ENCODE measurements at places on chromosomes 7 and 10.

- no peak for DNase-seq
These were observed 241.9 kb downstream of the FOXP2 start for GRCh38 chr7:114656466-114656865.

DNA sequence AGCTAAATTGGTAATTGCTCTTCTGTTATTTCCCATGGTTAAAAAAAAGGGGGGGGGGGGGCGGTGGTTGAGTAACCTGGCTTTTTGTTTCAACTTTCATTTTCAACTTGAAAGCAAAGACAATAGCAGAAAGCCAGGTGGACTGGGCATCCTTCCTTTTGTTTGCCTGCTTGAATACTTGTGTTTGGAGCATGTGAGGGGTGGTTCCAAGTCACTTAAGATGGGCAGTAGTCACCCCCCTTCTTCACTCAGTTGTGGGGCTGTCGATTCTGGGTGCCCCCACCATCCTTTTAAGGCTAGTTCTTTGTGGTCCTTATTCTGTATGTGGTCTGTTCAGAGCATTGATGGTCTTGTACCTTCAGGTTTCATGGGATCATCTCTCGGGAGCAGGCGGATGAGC lies 165.6 kb upstream of the PRR15 start:
- no peak for DNase-seq

GRCh38 chr7:81624021-81624592 lies 145.7 kb downstream of the HGF start:
- no peak for DNase-seq

- no peak for DNase-seq
These were observed 305.9 kb upstream of the MGMT start for GRCh38 chr10:129161150-129161549.

GRCh38 chr10:22370320-22370719 lies 25.0 kb downstream of the SPAG6 start:
- no peak for DNase-seq

- no peak for DNase-seq
These were observed 148.0 kb upstream of the ANK3 start for GRCh38 chr10:60537697-60538096.

GRCh38 chr10:35532141-35532540 lies 73.0 kb upstream of the GJD4 start:
- DNase-seq: no peak

DNA sequence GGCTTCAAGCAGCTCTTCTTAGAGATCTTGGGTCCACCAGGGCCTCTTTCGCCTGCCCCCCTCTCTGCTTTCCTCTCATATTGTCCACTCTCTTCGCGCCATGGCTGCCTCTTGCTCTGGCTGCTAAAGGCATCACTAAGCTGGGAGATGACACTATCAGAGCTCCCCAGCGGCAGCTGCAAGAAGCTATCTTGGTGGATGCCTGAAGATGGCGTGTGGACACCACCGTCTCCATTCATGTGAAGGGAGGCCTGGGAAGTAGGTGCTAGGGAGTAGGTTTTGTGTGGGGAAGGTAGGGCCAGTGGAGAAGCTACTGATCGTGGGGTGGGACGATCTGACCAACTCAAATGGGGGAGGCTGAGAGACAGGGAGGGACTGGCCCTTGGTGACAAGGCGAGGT lies 45.9 kb upstream of the PDLIM1 start:
- no peak for DNase-seq

DNA sequence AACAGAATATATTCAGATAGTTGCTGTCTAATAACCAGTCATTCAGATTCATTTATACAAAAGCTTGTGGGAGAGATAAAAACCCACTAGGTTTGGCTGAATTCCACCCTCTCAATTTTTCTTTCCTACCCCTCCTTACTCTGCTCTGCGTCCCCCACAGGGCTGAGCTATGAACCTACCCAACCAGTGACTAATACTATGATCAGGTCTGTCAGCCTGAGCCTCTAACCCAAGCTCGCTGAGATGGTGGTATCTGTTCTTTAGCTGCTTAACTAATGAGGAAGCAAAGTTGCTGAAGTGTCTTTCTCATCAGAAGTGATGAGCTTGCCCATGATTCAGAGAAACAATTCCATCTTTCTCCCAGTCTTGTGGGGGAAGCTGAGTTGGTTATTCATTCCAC lies 248.7 kb upstream of the GPR26 start:
- DNase-seq: no peak

GRCh38 chr7:16121876-16122390 lies 299.4 kb downstream of the CRPPA start:
- no peak for DNase-seq

DNA sequence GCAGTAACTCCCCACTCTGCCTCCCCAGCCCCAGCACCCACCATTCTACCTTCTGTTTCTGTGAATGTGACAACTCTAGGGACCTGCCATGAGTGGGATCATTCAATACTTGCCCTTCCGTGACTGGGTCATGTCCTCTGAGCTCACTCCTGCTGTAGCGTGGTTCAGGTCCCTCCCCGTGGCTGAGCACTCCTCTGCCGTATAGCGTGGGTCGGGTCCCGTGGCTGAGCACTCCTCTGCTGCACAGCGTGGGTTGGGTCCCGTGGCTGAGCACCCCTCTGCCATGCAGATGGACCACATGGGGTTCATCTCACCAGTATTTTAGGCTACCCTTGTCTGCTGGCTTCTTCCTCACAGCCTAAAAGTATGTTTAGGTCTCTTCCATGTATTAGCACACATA lies 43.0 kb downstream of the INSIG1 start:
- no peak for DNase-seq

DNA sequence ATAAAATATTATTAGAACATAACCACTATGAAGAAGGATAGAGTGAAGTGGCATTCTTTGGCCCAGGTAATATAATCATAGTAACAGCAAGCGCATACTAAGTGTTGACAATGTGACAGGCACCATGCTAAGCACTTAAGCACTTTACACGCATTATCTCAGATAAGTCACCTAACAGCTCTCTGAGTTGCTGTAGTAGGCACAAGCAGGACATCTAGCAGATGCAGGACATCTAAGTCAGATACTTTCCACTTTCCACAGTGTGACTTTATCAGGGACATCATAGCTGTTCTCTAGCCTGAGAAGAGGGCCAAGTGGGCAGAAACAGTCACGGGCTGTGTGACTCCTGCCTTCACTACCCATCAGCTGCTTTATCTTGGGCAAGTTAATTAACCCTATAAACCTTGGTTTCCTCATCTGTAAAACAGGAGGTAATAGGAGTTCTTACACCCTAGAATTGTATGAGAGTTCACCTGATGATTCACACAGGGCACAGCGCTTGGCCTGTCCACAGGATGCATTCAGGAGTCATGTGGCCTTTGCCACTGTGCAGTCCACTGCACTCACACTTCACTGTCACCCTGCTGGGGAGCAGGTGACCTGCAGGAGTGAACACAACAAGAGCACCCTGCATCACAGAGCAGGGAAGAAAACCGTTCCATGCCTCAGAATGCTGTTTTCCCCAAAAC lies 12.5 kb downstream of the LIPA start:
- DNase-seq: no peak

GRCh38 chr7:26493737-26494428 lies 202.2 kb downstream of the SNX10 start:
- DNase-seq: no peak

DNA sequence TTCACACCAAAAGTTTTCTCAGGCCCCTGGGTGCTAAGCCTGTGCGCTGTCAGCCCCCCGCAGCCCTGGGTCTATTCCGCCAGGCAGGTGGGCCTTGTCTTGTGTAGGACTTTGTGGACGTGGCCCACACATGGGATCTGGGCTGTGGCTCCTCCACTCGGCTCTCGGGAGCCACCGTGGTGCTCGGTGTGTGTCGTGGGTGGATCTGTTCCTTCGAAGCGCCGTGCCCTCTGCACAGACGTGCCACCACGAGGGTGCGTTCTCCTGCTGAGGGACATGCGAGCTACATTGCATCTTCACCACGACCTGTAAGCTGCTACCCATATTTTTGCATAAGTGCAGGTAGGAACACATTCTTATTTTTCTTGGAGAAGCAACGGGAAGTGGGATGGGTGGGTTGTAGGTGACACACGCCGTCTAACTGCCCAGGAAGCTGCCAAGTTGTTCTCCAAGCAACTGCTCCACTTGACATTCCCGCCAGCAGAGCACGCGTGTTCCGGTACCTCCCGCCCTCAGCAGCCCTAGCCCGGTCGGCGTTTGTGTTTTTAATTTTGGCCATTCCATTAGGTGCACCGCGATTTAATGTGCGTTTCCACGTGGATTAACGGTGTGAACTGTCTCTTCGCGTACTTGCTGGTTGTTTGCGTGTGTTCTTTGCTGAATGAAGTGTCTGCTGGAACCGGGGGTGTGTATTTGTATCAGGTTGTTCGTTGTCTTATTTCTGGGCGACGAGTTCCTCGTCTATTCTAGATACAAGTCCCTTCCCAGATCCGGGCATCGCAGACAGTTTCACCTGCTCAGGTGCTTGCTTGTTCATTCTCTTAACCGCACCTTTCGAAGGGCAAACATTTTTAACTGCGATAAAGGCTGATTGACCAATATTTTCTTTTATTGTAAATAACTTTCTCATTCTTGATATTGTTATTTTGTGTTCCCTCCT lies 47.4 kb upstream of the CFAP46 start:
- no peak for DNase-seq

GRCh38 chr7:70533614-70534013 lies 598.3 kb upstream of the GALNT17 start:
- no peak for DNase-seq

GRCh38 chr7:154857728-154858681 lies 144.9 kb downstream of the PAXIP1 start:
- no peak for DNase-seq

- DNase-seq: no peak
These were observed 49.0 kb upstream of the ZNF479 start for GRCh38 chr7:57181281-57181680.

DNA sequence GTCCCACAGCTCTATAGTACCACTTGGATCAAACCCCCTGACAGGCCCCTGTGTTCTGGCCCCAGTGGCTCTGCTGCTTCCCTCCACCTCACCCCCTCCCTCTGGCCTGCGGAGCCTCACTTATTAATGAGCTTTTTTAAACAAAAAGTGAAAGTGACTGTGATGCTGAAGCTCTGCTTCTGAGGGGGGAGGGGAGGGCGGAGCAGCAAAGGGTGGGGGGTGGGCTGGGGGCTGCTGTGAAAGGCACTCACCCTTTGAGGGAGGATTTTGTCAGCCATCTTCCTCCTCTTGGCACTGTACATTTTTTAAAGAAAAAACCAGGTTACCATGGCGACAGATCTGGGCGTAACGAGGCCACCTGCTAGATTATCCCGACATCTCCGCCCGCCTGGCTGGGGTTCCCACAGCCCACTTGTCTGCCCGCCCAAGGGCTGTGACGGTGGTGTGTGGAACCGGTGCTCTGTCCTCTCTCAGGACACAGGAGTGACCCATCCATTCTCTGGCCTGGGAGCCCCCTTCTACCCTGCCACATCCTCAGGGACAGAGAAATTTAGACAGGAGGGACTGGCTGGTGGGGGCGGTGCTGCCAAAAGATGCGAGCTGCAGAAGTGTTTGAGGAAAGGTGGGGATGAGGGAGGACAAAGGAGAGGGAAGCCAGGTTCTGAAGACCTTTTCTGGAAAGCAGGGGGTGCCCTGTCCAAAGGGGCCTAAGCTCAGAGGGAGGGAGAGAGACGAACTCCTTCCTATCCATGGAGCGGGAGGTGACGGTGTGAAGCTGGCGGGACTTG lies 4.9 kb downstream of the SMARCD3 start:
- DNase-seq: no peak

DNA sequence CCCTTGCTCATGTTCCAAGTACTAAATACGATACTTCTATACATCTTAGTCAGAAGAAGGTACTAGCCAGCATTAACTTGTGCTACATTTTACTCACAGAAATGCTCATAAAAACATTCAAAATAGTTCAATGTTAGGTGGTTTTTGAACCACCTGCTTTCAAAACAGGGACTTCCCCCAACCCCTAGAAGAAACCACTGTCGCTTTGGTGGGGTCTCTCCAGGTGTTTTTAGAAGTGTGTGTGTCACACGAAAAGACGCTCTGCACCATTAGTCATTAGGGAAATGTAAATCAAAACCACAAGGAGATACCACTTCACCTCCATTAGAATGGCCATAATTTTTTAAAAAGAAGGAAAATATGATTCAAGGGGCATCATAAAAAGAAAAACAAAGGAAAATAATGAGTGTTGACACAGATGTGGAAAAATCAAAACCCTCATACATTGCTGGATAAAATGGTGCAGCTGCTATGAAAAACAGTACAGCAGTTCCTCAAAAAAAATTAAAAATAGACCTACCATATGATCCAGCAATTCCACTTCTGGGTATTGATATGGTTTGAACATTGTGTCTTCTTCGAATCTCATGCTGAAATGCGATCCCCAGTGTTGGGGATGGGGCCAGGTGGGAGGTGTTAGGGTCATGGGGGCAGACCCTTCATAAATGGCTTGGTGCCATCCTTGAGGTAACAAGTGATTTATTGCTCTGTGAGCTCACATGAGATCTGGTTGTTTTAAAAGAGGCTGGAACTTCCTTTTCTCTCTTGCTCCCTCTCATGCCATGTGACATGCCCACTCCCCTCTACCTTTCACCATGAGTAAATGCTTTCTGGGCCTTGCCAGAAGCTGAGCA lies 74.2 kb downstream of the MALSU1 start:
- DNase-seq: no peak

- no peak for DNase-seq
These were observed 62.3 kb upstream of the LBX1 start for GRCh38 chr10:101291331-101292193.

DNA sequence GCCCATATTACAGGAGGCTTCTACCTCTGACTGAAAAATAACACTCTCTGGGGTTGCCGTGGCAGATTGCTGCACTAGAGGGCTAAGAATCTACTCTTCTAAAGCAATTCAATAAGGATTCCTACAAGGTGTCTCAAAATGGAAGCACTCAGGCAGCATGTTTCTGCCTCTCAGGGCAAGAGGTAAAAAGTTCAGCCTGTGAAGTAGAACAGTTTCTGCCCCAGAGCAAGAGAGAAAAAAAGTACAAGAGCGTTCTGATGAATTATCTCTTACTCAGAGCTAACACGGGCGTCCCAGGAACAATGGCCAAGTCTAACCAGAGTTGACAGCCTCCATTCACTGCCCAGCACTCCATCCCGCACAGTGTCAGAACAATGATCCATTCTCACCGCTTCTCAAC lies 71.3 kb upstream of the TES start:
- no peak for DNase-seq

- no peak for DNase-seq
These were observed 524.5 kb downstream of the PHTF2 start for GRCh38 chr7:78323118-78323517.

- no peak for DNase-seq
These were observed 33.2 kb upstream of the MKRN1 start for GRCh38 chr7:140512317-140513000.

DNA sequence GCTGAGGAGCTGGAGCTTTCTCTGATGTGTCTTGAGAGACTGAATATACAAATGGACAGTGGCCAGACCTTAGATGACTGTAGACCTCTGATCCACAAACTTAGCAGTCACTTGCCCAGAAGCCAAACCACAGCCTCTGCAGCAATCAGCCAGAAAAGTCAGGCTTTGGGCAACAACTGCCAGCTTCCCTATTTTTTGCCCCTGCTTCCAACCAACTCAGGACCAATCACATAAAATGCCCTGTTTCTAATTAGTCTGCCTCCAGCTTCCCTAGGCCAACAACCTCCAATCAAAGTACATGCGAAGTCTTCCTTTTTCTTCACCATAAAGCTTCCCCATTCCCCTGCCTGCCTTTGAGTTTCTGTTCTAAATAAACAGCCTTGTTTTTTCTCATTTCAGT lies 37.8 kb upstream of the CACUL1 start:
- DNase-seq: no peak

GRCh38 chr7:44383566-44383965 lies 58.2 kb upstream of the CAMK2B start:
- DNase-seq: no peak

GRCh38 chr10:3964516-3964915 lies 179.5 kb upstream of the KLF6 start:
- no peak for DNase-seq

All from GOT3 (cell line).